Activated T-helper 17 cell treated with anti-CD3 and anti-CD28 coated beads, Interleukin-2, amount 50 U/mL, for 72 hours (primary cell): ENCODE measurements at places on chromosomes 1 and 21. TPM values are rescaled to one million over a fixed set of nuclear protein-coding genes. Genes with fewer than 3 reads are reported as not detected.

The BRDT gene
- total RNA-seq: not detected

The LENEP gene
- total RNA-seq: 0.97 TPM

The EXO1 gene
- 50.2 TPM for total RNA-seq

The FAM177B gene
- total RNA-seq: not detected

The ARV1 gene
- total RNA-seq: 8.9 TPM

The LRRC8D gene
- 24.0 TPM for total RNA-seq

The ADORA3 gene
- not detected for total RNA-seq

The FAM72A gene
- 16.6 TPM for total RNA-seq

The PCP4L1 gene
- 0.90 TPM for total RNA-seq

The HEATR1 gene
- 37.8 TPM for total RNA-seq

The NUP210L gene
- 0.24 TPM for total RNA-seq

The IPO13 gene
- total RNA-seq: 26.5 TPM

The CASQ1 gene
- total RNA-seq: not detected

The VWA5B1 gene
- 0.05 TPM for total RNA-seq

The PFKFB2 gene
- 0.85 TPM for total RNA-seq

The CLCA1 gene
- total RNA-seq: not detected

The OR11L1 gene
- total RNA-seq: not detected

The TRAF3IP3 gene
- total RNA-seq: 175 TPM

The COL9A2 gene
- total RNA-seq: 7.5 TPM
